ENCODE measurements at places on chromosomes 11 and 22. TPM values are rescaled to one million over a fixed set of nuclear protein-coding genes. Genes with fewer than 3 reads are reported as not detected.

Gene SLC37A2
- 0.16 TPM for total RNA-seq

Gene SLC22A8
- total RNA-seq: not detected

Gene HIC2
- 2.6 TPM for total RNA-seq

Gene SYT8
- total RNA-seq: 0.32 TPM

Gene SPDYC
- total RNA-seq: not detected
